ENCODE measurements at places on chromosomes 2 and 18.
A peak's percentile ranks its signal among the peaks of the same experiment; 100 is the strongest.

- no peak for DNase-seq
Observed at GRCh38 chr2:211845338-211846035, 693.1 kb downstream of the ERBB4 start.

- DNase-seq = no peak
Observed at GRCh38 chr2:204982303-204982702, 437.0 kb downstream of the PARD3B start.

- DNase-seq = no peak
Observed at GRCh38 chr18:8778386-8778785, 73.0 kb downstream of the MTCL1 start.

GRCh38 chr2:55720417-55720816, 26.8 kb upstream of the PNPT1 start:
- DNase-seq = no peak

GRCh38 chr2:118981632-118982031, 39.6 kb downstream of the MARCO start:
- DNase-seq = no peak

GRCh38 chr2:221822416-221822815, 250.3 kb upstream of the EPHA4 start:
- DNase-seq = no peak

- no peak for DNase-seq
Observed at GRCh38 chr2:163558251-163559021, 177.4 kb downstream of the FIGN start.

- no peak for DNase-seq
Observed at GRCh38 chr2:241890524-241891235, 21.2 kb downstream of the RTP5 start.

DNA sequence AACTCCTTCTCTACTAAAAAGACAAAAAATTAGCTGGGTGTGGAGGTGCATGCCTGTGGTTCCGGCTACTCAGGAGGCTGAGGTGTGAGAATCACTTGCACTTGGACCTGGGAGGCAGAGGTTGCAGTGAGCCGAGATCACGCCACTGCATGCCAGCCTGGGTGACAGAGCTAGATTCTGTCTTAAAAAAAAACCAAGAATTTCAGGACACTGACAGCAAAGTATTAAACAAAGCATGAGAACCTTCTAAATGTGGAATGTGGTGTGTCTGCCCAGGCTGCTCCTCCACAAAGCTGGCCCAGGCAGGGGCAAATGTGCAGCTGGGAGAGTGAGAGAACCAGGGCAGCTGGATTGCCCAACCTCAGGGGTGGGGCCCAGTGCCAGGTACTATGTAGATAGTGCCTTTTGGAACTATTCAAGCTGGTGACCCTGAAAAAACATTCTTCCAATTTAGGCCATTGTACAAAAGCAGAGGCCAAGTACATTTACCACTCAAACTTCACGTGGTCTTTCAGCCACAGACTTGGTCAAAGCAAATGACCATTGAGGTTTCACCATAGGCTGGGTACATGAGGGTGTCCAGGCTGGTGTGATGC, 6.7 kb upstream of the UGT1A5 start:
- no peak for DNase-seq

- no peak for DNase-seq
Observed at GRCh38 chr18:11800566-11801334, 50.5 kb upstream of the CHMP1B start.

DNA sequence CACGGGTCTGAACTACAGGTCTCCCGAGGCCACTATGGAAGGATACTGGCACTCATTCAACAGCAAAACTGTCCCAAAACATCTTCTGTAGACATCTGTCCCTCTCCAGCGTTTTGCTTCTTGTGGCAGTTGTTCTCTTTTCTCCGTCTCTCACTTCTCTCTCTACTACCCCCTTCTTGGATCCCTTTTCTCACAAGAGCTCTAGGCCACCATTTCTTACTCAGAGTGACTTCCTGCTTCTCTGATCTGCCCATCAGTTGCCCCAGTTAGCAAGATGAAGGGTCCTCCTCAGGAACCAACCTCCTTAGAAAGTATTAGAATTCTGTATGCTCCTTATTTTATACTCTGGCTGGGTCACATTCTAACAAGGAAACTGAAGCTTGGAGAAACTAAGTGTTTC, 32.6 kb downstream of the BCL2 start:
- DNase-seq = no peak

DNA sequence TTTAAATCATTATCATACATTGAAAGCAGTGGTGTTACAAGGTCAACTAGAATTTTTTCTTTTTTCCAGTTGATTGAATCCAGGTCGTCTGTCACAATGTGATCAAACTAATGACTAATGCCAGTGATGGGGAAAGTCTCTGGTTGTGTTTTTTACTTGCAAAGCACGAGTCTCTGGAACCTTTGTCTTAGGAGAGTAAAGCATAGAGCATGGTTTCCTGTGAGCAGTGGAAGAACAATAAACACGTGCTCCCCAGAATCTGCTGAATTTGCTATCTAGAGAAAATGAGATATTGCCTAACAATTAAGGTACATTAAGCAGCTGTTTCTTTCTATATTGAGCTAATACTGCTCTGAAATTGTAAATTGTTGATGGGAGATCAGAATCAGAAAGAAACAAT, 1332.4 kb upstream of the TMEFF2 start:
- no peak for DNase-seq

DNA sequence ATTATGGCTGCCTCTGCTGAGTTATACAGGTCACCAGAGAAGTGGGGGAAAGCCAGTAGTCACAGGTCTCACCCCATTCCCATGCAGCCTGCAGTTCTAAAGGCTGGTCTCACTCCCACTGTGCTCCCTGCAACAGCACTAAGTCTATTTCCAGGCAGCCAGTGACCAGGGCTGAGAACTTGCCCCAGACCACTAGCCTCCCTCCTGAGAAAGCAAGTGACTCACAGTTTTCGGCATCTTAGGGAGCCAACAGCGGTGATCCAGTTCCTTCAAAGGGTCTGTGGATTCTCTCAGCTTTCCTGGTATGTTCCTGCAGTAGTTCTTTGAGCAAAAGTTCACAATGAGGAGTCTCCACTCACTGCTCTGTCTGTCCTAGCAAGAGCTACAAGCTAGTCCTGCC, 329.6 kb upstream of the MAP2 start:
- no peak for DNase-seq

- no peak for DNase-seq
Observed at GRCh38 chr2:28357948-28358667, 34.5 kb upstream of the FOSL2 start.

GRCh38 chr2:171147081-171147480, 13.6 kb downstream of the TLK1 start:
- DNase-seq = no peak

- DNase-seq = peak; percentile 26
Observed at GRCh38 chr2:24075259-24075658, 867 bp downstream of the SF3B6 start.

- no peak for DNase-seq
Observed at GRCh38 chr2:55229221-55229620, 2.9 kb downstream of the CLHC1 start.

- DNase-seq = no peak
Observed at GRCh38 chr18:34911661-34912384, 129.4 kb upstream of the MAPRE2 start.

- DNase-seq = no peak
Observed at GRCh38 chr2:134952608-134953007, 34.0 kb downstream of the CCNT2 start.

GRCh38 chr2:167651406-167652151, 595.8 kb downstream of the STK39 start:
- DNase-seq = no peak

DNA sequence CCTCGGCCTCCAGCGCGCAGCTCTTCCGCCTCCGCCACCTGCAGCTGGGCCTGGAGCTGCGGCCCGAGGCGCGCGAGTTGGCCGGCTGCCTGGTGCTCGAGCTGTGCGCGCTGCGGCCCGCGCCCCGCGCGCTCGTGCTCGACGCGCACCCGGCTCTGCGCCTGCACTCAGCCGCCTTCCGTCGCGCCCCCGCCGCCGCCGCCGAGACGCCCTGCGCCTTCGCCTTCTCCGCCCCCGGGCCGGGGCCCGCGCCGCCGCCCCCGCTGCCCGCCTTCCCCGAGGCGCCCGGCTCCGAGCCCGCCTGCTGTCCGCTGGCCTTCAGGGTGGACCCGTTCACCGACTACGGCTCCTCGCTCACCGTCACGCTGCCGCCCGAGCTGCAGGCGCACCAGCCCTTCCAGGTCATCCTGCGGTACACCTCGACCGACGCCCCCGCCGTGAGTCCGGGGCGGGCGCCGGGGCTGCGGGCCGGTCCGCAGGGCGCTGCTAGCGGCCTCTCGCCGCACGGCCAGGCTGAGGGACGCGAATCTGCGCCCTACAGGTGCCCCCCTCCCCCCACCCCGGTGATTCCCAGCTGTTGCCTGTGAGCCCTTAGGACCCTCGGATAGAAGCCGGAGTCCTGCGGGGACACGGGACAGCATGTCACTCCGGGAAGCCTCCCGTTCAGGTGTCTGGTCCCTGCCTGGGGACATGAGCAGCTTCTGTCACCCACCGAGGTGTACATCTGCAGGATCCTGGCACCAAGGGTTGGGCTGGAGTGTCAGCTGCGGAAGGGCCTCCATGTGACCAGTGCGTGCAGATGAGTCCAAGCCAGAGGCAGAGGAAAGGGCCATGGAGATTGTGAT, 616 bp downstream of the RNPEPL1 start:
- peak; percentile 72 for DNase-seq

DNA sequence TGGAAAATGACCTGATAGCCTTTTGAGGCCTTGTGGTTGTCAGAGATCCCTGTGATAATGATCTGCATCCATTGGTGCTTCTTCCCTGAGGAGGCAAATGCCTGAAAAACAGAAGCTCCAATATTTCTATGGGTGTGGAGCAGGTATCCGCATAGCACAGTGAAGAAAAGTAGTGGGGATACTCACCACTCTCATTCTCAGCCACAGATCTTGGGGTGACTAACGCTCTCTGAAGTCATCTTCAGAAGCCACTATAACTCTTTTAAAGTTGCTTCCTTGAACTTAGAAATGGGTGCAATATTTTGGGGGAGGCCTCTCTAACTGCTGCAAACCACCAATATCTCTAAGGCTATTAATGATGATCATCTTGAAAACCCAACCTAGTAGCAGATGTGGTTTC, 46.2 kb downstream of the ARHGAP15 start:
- no peak for DNase-seq

- DNase-seq = no peak
Observed at GRCh38 chr2:85430752-85431569, 12.4 kb downstream of the SH2D6 start.

DNA sequence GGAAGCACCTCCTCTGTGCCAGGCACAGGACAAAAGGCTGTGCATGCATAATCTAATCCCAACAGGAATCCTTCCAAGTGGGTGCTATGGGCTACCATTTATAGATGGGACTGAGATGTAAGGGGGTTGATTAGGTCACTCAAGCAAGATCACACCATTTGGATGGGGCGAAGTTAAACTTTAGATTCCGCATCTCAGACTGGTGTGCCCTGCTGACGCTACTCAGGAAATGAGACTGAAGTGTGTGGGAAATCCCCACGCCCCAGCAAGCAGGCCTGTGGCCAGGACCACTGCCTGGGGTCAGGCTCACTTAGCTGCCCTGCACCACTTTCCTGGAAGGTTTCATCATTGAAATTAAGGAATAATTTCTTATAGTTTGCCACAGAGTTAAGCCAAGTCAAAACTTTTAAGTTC, 70.5 kb upstream of the PPP1CB start:
- no peak for DNase-seq

DNA sequence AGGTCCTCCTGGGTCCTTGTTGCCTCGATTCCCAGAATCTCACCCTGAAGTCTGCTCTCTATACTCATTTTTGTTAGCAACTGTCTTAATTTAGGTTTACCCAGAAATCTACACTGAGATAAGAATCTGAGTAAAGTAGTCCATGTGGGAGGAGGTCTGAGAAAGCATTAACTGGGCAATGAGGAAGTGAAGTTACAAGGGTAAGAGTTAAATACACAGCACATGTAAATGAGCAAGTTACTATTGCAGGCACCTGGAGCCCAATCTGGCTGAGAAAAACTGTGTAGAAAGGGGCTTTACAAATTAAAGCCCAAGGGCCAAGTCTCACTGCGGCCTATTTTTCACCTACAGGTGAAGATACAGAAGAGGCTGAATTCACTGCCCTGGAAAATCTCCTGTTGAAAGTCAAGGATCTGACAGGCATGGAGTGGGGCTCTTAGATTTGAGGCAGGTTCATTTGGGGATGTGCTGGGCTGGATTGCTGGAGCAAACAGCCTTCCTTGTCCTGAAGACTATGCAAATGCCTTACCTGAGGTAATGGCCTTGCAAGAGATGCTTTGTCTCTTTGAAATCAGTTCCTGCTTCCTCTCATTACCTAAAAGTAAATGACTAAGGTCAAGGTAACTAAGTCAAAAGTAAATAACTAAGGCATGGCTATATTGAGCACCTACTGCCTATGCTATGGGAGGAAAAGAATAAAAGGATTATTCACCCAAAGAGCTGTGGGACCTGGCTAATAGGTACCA, 84.4 kb upstream of the DYNAP start:
- no peak for DNase-seq

- DNase-seq = no peak
Observed at GRCh38 chr18:6879508-6880195, 150.1 kb downstream of the ARHGAP28 start.

DNA sequence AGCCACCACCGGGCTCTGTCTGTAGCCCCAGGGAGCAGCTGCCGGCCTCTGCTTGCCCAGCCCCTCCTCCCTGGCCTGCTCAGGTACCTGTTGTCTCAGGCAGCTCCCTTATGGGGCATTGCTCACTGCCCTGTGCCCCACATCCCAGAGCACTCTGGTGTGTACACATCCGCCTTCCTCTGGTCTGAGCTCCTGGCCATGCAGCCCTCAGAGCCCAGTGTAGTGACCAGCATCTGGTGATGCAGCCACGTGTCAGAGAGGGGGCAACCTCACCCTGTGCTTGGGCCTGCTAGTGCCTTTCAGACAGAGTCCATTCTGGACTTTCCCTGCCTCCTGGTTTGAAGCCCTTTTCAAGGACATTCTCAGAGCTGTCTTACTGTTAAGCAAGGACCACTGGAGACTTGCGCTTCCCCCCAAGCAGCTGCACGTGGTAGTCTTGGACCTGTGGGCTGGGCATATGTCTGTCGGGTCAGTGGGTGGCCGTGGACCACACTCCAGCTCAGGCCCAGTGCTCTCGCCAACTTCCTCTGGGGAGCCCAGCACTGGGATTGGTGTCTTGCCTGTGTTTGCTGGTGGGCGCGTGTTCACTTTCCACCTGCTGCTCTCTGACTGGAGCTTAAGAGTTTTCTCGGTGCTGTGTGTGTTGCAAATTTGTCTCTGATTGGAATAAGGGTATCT, 30.7 kb downstream of the DGKD start:
- DNase-seq = no peak

DNA sequence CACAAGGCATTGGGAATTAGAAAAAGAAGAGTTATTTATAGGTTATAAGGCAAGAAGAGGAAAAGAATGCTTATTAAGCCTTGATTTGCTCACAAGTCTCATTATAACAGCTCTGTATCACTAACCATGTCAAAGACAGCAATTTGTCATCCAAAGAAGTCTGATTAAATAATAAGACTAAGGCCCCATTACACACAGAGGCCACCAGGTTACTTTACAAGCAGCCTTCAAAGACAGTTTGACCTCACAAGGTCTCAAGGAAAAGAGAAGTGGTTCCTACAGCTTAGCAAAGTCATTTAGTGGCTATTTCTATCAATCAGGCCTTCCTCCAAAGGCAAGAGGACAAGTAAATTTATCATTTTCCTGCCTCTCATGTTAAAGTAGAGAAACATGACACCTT, 188.5 kb downstream of the MBD2 start:
- DNase-seq = no peak

Measured in RKO (cell line).